ENCODE measurements at places on chromosomes 13 and 19.

- DNase-seq, result no peak
Observed at GRCh38 chr13:19766591-19766990, 16.2 kb downstream of the PSPC1 start.

DNA sequence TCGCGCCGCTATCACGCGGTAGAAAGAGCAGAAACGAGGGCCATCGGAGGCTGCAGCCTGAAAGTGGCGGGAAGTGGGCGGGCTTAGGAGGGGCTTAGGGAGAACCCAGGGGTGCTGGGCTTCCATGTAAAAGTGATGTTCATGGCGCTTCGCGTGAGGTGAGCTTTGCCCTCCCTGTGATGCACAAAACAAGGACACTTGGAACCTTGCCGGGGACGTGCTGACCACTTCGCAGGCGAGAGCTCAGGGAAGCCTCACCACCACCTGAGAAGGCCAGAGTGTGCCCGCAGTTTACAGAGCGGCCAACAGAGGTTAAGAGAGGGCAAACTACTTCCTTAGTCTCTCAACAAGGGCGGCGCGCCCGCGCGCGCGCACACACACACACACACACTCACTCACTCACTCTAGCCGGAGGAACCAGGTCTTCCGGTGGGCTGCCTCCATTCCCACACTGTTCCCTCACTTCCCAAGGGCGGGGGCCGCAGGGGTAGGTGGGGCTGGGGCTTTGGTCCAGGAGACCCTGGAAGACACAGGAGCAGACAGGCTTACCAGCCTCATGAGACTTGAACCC lies 651 bp downstream of the GAPDHS start:
- DNase-seq, result no peak

DNA sequence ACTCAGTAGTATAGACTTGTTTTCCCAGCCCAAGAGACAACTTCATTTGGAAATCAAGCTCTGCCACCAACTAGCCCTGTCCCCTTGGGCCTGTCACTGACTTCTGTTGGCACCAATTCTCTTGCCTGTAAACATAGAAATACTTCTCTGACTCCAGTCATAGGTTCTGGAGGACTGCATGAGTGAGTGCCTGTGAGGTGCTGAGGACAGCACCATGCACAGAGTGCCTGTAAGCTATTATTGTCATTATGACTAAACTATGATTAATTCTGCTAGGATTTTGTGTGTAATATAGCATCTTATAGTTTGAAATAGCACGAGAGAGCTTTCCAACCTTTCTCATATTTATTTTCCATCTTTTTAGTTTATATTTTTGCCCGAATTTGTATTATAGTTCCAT lies 247.9 kb downstream of the MYO16 start:
- no peak for DNase-seq

- no peak for DNase-seq
Observed at GRCh38 chr13:113001241-113002140, 32.5 kb downstream of the MCF2L start.

- DNase-seq, result no peak
Observed at GRCh38 chr13:113437408-113438010, 15.8 kb downstream of the ADPRHL1 start.

- no peak for DNase-seq
Observed at GRCh38 chr19:30160426-30160825, 211.8 kb upstream of the ZNF536 start.

- no peak for DNase-seq
Observed at GRCh38 chr19:18090545-18091216, 3.9 kb upstream of the IL12RB1 start.

GRCh38 chr19:34960940-34961679 lies 2.9 kb downstream of the ZNF792 start:
- DNase-seq, result no peak

Measured in activated CD4-positive, alpha-beta T cell treated with anti-CD3 and anti-CD28 coated beads for 24 hours (primary cell).